ENCODE measurements at places on chromosomes 2 and 18. TPM values are rescaled to one million over a fixed set of nuclear protein-coding genes. Genes with fewer than 3 reads are reported as not detected.

- no peaks in the 10 kb centered on the region for H3K36me3 ChIP-seq
- no peak for DNase-seq
- H3K4me3 ChIP-seq = no peak overlapping the region
- no peak overlapping the region for H3K27ac ChIP-seq
These were observed 3.4 kb upstream of the APCDD1 start for GRCh38 chr18:10450986-10451385.

- H3K4me1 ChIP-seq = no peaks in the 10 kb centered on the region
- no peak for DNase-seq
- no peak overlapping the region for H3K27ac ChIP-seq
- H3K4me3 ChIP-seq = no peak overlapping the region
- no peaks in the 10 kb centered on the region for H3K27me3 ChIP-seq
These were observed 37.7 kb downstream of the ADAM23 start for GRCh38 chr2:206481056-206481455.

The ZNF396 gene
- total RNA-seq = 1.4 TPM

GRCh38 chr2:198499539-198499938 lies 695.1 kb downstream of the PLCL1 start:
- H3K36me3 ChIP-seq = no peaks in the 10 kb centered on the region
- H3K4me3 ChIP-seq = no peak overlapping the region
- H3K27ac ChIP-seq = no peak overlapping the region
- H3K4me1 ChIP-seq = no peaks in the 10 kb centered on the region

DNA sequence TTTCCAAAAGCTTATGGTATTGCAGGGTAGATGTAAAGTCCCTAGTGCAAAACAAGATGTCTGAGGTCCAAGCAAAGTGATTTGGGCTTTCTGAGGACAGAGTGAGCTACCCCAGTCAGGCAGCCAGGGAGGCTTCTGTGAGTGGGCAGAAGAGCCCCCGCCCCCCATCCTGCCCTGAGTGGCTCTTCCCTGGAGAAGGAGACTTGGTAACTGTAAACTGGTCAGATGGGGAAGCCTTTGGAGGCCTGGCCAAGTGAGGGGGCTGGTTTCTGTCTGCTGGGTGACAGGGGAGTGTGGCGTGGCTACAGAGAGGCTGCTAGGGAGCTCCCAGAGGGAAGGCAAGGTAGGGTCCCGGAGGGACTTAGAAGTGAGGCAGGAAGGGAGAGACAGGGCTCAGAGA lies 181.3 kb upstream of the HAAO start:
- no peak overlapping the region for H3K4me3 ChIP-seq
- DNase-seq = no peak
- no peak overlapping the region for H3K27ac ChIP-seq
- no peaks in the 10 kb centered on the region for H3K36me3 ChIP-seq

GRCh38 chr2:230944757-230945372 lies 19.8 kb upstream of the GPR55 start:
- DNase-seq = no peak
- no peaks in the 10 kb centered on the region for H3K36me3 ChIP-seq
- H3K27me3 ChIP-seq = no peaks in the 10 kb centered on the region
- H3K27ac ChIP-seq = no peak overlapping the region
- H3K4me1 ChIP-seq = no peaks in the 10 kb centered on the region

The POTEC gene
- total RNA-seq = not detected

Data from astrocyte (in vitro differentiated cells and primary cell).